ENCODE measurements at places on chromosomes 7 and 10.

- peak; percentile 61 for DNase-seq
Measured at GRCh38 chr10:79445977-79446757, 743 bp upstream of the ZCCHC24 start.

DNA sequence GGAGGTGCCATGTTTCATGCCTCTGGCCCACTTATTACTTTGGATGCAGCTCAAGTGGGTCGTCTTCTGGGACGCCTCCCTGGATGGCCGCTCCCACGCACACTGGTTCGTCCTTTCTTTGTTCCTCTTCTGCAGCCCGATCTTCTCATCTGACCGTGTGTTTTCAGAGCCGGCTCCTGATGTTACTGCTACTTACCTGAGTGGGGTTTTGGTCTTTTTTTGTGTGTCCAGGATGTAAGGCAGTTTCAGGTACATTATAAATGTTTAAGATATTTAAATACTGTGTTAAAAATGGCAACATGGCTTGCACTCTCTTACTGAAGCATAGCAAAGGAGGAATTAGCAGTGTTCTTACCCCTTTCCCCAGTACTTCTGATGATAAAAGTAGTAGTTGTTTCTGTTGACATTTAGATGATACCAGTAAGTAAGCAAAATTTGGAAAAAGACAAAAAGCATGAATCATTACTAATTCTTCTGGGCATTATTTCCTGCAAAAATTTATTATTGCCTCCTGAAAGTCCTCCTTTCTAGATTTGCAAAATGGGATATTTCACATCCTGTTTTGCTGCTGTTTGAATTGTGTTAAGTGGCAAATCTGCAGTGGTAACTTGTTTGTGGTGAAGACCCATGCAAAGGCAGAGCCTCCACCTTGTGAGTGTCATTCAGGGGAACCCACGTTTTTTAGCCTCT is 59.4 kb downstream of the SHH start:
- no peak for DNase-seq

DNA sequence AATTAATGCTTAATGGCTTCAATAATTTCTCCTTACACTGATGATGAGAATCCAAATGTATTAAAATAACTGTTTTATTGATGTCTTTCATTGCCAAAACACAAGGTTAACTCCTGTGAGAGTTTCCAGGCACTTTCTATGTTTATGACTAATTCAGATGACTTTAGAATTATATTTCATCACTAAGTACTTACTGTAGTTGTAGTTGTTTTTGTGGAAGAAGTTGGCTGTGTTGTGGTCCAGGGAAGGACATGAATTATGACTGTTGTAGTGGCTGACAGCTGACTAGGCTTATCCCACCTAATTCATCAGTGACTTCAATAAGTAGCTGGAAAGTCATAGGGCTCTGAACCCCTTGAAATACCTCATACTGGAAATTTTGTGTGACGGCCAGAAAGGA is 254.8 kb downstream of the HGF start:
- DNase-seq: no peak

DNA sequence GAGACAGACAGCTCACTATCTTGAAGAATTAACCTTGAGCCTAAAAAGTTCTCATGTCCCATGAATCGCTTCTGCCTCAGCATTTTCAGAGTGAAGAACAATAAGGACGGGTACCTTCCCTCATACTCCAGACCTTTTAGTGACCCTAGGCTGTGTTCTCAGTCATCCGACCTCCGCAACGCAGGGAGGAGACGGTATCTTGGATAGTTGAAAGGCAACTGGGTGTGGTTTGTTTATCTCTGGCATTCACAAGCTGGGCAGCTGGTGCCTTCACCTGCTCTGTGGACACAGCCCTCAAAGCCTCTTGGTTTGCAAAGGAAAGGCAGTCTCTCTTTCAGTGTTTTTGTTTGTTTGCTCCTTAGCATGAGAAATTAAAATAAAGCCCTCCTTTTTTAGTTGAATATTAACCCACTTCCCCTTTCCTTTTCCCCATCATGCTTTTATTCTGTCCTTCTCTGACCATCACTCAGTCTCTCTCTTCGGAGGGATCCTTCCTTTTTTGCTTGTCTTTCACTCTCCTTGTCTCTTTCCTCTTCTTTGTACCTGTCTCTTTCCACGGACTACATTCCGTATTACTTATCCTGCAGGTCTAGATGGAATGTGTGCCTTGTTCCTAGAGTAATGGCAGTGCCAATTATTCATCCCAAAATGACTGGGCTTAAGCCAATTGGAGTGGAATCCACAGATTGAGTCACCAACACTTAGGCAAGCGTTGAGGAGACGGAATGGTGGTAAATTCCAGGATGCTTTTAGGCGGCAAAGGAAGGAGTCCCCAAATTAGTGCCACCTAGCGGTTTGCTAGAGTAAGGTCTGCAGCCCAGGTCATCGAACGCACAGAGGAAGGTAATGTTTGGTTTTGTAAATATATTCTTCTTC is 45.8 kb downstream of the PRR15 start:
- no peak for DNase-seq

GRCh38 chr7:129108581-129108980 is 35.9 kb upstream of the TSPAN33 start:
- DNase-seq: no peak

- DNase-seq: no peak
Measured at GRCh38 chr7:65923316-65923715, 50.4 kb downstream of the VKORC1L1 start.

- DNase-seq: no peak
Measured at GRCh38 chr7:65846008-65846570, 26.8 kb upstream of the VKORC1L1 start.

DNA sequence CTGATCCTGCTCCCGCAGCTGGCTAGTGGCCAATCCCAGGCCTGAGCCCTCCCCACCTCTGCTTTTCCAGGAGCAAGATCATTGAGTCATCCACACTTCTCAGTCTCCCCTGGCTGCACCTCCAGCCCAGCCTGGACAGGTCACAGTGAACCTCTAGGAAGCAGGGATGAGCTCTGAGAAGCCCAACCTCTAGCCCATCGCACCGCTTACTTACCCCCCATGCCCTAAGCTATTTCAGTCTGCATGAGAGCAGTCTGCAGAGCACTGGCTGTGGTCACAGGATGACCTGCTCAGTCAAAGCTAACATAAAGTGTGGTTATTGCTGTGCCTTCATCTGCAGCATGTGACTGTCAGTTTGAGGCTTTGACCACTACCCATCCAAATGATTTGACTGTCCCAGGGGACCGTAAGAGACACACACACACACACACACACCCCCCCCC is 129.2 kb downstream of the SORBS1 start:
- no peak for DNase-seq

DNA sequence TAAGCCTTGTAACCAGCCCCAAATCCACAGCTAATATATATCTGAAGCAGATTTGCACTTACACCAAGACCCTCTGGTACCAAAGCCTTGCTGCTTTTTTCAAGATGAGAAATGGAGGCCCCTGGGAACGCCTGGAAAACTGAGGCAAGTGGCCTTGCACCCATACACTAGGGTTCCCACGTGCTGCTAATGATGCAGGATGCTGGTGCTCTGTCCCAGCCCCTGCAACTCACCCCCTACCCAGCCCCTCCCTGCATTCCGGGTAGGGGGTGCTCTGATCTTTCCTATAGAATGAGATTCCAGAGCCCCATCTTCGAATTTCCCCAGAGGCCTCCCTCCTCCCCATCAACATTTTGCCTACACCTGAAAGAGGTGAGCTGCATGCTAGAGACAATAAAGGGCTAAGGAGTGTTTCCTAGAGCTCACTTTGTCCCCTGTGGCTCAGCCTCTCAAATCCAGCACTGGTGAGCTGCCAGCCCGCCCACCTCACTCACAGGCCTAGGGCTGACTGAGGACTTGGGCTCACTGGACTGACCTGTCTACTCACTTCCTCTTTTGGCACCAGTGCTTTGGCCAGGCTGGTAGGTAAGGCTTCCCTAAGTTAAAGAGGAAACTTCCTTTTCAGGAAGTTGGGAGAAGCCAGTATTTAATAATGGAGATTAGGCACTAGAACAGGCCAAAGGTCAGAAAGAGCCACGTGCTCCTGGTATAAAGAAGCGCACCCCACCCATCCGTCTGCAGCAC is 9.8 kb downstream of the RBP4 start:
- no peak for DNase-seq

- DNase-seq: no peak
Measured at GRCh38 chr7:55132890-55133551, 114.2 kb downstream of the EGFR start.

DNA sequence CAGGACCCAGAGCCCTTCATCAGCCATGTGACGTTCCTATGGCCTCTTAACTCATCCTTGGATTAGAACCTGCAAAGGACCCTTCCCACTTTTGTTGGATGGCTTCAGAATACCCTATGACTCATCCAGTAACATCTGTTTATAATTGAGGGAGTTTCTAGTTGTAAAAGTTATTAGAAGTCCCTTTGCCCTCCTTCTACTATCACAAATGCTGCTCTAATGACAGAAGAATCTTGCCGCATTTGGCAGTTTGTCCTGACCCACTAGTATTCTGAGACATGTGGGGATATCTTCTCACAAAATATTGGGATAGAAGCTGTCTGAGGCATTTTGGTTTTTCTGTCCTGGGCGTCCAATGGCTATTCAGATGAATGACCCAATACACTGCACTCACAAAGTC is 251.8 kb upstream of the TMEM72 start:
- no peak for DNase-seq

DNA sequence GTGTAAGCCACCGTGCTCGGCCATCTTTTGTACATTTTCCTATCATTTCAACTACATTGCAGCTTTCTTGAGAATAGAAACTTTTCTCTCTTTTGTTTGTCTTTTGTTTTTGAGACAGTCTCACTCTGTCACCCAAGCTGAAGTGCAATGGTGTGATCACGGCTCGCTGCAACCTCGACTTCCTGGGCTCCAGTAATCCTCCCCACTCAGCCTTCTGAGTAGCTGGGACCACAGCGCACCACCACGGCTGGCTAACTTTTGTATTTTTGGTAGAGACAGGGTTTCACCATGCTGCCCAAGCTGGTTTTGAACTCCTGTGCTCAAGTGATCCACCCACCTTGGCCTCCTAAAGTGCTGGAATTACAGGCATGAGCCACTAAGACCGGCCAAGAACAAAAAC is 31.3 kb upstream of the DAGLB start:
- no peak for DNase-seq

- peak; percentile 69 for DNase-seq
Measured at GRCh38 chr7:69633122-69633831, 35.0 kb downstream of the AUTS2 start.

DNA sequence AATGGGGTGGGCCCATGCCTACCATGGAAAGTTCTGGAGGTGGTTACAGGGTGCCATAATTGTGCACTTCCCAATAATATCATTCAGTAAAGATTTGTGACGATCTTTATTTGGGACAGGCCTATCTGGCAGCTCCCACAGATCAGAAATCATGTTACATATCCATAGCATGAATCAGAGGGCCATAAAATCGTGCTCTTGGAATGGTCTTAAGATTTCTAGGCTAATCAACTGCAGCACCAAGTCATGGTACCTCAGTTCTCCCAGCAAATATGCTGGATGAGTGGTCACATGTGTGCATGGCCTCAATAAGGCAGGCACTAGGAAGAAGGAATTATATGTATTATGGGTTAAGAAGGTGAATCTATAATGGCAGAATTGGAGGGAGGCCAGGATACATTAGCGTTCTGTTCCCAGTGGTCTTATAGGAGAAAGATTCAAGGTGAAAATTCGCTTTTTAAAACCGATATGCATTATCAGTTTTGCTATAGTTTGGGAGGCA is 134.7 kb downstream of the NRP1 start:
- DNase-seq: no peak

DNA sequence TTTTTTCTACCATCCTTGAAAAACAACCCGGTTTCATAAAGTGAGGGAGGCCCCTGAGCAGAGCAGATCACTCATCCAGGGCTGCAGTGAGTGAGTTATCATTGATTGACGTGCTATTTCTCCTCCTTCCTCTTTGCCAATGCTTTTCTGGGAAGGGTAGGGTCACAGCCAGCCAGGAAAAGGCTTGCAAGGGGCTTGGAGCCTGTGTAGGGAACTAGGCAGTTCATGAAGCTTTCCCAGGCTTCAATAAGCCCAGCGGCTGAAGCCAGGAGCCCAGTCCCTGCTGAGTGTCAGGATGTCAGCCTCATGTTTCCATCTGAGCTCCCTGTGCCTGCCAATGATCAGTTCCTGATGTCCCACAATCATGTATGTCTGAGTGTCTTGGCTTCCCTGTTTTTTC is 584.7 kb downstream of the GALNT17 start:
- DNase-seq: no peak

- no peak for DNase-seq
Measured at GRCh38 chr7:27185013-27185853, at the start of gene HOXA11. TSS of gene HOXA11 (minus strand) at chr7:27185232. CDS start at chr7:27185144, 88 bp downstream.

DNA sequence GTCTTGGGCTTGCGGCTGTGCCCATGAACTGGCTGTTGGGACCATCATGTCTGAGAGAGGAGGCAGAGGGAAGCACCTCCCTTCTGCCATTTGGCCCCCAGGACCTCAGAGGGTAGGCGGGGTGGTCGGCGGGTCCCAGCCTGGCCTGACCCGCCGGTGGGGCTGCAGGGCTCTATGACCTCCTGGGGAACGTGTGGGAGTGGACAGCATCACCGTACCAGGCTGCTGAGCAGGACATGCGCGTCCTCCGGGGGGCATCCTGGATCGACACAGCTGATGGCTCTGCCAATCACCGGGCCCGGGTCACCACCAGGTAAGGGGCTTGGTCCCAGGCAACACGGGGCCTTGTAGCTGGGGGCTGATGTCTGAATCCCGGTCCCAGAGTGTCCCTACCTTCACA is 14.1 kb downstream of the SUMF2 start:
- DNase-seq: no peak

DNA sequence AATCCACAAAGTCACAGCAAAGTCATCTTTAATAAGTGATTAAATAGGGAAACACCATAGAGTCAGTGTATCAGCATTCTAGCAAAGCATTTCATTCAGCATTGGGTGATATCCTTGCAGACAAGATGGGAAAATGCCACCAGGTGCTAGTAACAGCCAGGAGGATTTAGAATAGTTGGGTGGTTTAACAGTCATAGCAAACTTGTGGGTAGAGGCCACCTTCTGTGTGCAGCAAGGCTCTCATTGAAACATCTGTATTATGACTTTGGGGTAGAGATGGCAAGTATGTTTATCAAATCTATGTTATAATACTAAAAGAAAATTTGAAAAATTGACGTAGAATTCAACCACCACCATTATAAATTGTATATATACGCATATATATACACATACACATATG is 26.4 kb upstream of the ADO start:
- no peak for DNase-seq

DNA sequence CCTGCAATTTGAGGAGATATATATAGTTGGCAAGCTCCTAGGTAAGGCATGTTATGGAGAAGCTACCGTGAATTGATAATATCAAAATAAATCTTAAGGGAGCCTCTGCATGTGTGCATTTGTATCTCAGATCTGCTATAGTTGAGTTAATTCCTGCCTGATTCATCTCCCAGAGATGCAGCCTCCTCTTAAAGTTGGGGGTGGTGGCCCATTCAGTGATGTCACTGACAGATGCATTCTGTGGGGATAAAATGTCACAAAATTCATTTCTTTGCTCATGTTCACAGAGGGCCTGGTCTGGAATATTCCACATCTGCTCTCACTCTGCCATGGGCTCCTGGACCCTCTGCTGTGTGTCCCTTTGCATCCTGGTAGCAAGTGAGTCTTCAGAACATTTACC is 185.8 kb upstream of the PRSS1 start:
- DNase-seq: no peak

GRCh38 chr7:121151774-121152221 is 163.3 kb downstream of the CPED1 start:
- DNase-seq: no peak

Measured in DMS 273 treated with DMSO at 0.1 percent for 48 hours (cell line).